ENCODE measurements at places on chromosomes 5 and 9.

DNA sequence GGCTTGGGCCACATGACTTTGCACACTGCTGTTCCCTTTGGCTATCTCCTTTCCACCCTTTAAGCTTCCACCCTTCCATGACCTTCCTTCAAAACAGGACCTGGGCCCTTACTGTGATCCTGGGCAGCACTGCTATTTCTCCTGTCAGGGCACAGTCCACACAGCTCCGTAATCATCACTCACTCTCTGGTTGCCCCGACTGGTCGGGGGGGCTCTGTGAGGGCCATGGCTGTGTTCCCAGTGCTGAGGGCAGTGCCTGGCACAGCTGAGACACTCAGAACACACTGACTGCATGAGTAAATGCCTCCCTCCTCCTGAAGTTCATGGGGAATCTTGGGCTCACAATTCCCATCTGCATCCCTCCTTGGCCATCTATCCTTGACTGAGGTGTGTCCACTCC lies 12.2 kb downstream of the TRAF1 start:
- DNase-seq, result no peak

DNA sequence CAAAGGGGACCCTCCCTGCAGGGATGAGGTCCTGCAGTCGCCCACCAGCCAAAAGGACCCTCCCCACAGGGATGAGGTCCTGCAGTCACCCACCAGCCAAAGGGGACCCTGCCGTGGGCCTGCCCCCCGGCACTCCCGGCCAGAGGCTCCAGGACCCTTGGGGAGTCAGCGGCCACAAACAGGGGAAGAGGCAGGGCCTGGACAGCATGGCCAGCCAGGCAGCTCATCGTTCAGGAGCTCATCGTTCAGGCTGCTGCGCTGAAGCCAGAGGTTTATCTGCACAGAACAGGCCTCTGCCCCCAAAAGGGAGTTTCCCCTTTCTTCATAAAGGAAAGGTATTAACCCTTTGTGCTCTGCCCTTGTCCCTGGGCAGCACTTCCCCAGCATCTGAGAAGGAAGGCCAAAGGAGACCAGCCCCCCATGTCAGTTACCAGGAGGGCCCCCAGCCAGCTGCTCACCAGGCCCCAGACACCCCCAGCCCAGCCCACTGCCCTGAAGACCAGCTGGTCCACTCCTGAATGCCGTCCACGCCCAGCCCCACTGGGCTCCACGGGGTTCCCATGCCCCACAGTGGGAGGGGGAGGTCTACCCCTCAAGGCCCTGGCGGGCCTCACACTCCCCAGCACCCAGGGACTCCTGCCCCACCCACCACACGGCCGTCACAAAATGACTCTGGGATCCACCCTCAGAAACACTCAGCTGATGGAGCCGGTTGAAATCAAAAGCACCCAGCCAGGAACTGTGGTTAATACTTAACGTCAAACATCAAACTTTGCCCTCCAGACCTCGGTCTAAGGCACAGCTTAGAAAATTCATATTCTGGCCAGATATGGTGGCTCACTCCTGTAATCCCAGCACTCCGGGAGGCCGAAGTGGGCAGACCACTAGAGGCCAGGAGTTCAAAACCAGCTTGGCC lies 6.3 kb downstream of the SLC12A7 start:
- DNase-seq, result peak; percentile 96

DNA sequence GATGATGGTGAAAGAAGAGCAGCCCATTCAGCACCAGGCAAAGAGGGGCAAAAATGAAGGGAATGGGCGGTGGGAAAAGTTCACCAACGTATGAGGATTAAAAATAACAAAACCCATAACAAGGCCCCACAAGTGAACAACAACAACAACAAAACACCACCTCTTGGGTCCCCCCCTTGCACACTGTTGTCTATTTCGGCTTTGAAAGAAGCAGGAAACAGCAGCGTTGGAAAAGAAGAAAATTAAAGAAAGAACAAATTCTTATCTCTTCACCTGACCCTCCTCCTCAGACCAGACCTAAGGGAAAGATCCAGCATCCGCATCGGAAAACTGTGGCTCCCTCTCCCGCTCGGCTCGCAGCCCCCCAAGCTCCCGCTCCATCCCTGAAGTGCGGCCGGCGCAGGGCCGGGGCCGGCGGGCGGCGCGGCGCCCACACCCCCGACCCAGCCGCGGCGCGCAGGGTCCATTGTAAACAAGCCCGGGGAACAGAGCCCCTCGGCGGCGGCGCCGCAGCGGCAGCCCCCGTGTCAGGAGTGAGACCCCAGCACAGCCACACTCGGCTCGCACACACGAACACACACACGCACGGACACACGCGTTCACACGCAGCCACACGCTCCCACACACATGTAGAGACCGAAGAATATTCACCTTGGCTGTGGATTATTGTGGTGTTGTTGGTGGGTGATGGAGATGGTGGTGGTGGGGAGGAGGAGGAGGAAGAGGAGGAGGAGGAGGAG lies 535 bp downstream of the RFX3 start:
- DNase-seq, result no peak

DNA sequence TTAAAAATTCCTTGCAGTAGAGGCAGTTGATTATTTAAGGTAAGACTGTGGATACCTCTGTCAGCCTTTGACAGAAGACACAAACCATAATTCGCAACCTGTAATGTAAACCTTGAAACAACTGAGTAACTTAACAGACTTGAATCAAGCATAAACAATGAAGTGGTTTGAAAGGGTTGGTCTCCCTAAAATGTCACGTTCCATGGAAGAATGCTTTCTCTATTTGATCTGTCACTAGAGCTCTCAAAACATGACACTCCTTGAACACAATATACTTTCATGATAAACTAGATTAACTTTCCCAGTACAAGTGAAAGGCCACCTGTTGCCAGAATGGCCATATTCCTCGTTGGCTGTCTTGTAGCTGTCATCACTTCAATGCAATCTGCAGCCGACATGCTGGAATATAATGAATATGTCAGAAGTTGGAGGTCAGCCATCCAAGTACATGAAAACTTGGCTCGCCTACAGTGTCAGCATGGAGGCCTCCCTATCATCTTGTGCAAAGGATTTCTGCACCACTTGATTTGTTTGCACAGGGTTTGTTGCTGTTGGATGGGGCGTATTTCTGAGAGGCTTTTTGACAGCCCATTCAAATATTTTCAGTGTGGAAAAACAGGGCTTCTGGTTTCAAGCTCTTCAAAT lies 228.0 kb downstream of the TLE4 start:
- DNase-seq, result no peak

- no peak for DNase-seq
Observed at GRCh38 chr5:163363389-163363788, 74.0 kb upstream of the CCNG1 start.

GRCh38 chr9:91736311-91736710 lies 213.7 kb downstream of the ROR2 start:
- no peak for DNase-seq

GRCh38 chr9:120877276-120878034 lies 467 bp upstream of the PHF19 start:
- DNase-seq, result peak; percentile 71

GRCh38 chr9:90966480-90967144 lies 165.0 kb downstream of the SYK start:
- DNase-seq, result no peak

DNA sequence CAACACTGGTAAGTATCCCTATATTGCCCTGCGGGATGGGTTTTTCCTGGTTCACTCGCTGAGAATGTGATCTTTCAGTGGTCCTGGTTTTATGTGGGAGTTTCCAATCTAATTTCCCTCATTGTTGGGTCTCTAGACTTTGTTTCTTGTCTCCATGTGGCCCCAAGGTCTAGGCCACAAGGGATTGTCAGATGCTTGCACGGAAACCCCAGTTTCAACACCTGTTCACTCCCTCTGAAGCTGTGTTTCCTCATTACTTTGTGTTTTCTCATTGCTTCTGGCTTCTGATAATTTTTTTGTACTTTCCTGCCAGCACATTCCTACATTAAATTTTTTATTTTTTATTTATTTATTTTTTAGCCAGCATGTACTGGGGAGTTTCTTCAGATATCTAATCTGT lies 191.5 kb downstream of the TTLL11 start:
- no peak for DNase-seq

GRCh38 chr5:8253376-8253775 lies 384.4 kb downstream of the MTRR start:
- no peak for DNase-seq

DNA sequence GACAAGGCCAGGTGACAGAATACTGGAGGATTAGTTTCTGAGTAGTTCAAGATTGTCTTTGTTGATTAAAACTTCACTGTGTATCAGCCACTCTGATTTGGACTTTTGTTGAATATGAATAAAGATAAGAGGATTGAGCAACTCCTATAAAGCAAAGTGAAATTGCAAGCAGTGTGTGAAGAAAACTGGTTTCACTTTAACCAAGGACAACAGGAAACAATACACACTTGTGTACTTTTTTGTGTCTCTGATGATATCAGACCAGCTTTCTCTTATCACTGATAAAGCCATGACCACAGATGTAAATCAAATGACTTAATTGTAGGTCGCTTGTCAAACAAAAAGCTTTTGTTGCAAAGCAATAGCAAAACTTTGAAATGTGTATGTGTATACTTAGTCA lies 268.6 kb downstream of the FER start:
- DNase-seq, result no peak

- DNase-seq, result no peak
Observed at GRCh38 chr5:169667896-169668674, 31.0 kb downstream of the DOCK2 start.

DNA sequence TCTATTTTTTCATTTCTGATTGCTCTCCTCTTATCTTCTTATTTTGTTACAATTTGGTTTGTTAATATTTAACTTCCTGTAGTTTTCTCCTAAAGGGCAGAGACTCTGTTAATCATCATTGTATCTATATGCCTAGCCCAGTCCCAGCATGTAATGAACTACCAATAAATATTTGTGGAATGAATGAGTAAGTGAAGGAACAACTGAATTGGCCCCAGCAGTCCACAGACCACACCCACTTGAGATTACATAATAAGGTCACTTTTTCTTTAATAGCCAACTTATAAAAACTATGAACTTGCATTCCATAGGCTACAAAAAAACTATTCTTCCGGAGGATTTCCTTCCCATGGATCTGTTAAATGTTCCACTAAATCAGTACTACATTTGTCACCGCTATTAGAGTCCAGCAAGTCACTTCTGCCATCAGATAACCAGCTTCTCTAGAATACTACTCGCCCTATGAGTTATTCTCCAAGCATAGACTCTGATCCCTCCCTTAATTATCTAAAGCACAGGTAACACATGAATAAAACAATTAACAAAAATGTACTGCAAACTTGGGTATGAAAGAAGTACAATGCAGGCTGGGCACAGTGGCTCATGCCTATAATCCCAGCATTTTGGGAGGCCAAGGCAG lies 27.5 kb upstream of the TNPO1 start:
- no peak for DNase-seq

- no peak for DNase-seq
Observed at GRCh38 chr5:16548115-16548514, 68.7 kb downstream of the RETREG1 start.

GRCh38 chr9:112863214-112863613 lies 27.5 kb downstream of the SLC46A2 start:
- no peak for DNase-seq

GRCh38 chr9:132645711-132646110 lies 24.1 kb downstream of the DDX31 start:
- DNase-seq, result no peak

DNA sequence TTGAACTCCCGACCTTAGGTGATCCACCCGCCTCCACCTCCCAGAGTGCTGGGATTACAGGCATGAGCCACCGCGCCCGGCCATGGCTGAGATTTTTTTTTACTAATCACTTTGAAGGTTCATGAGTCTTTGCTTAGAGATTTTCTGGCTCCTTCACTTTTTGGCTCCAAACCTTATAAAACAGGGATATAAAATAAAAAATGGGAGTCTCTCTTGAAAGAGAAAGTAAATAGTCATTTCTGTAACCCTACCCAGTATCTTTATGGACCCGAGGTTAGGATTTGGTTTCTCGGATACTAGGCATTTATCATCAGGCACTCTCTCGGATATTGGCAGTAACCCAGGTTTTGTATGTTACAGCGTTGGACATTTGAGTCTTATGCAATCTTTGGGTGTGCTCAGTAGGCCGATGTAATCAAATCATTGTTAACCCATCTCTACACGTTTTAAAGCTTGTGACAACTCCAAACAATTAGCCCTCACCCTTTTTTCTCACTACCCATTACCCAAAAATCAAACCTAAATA lies 25.3 kb downstream of the STXBP1 start:
- peak; percentile 48 for DNase-seq

- DNase-seq, result peak; percentile 74
Observed at GRCh38 chr9:131656356-131657036, 83.4 kb downstream of the RAPGEF1 start.

GRCh38 chr5:98540056-98540455 lies 233.4 kb upstream of the RGMB start:
- no peak for DNase-seq

DNA sequence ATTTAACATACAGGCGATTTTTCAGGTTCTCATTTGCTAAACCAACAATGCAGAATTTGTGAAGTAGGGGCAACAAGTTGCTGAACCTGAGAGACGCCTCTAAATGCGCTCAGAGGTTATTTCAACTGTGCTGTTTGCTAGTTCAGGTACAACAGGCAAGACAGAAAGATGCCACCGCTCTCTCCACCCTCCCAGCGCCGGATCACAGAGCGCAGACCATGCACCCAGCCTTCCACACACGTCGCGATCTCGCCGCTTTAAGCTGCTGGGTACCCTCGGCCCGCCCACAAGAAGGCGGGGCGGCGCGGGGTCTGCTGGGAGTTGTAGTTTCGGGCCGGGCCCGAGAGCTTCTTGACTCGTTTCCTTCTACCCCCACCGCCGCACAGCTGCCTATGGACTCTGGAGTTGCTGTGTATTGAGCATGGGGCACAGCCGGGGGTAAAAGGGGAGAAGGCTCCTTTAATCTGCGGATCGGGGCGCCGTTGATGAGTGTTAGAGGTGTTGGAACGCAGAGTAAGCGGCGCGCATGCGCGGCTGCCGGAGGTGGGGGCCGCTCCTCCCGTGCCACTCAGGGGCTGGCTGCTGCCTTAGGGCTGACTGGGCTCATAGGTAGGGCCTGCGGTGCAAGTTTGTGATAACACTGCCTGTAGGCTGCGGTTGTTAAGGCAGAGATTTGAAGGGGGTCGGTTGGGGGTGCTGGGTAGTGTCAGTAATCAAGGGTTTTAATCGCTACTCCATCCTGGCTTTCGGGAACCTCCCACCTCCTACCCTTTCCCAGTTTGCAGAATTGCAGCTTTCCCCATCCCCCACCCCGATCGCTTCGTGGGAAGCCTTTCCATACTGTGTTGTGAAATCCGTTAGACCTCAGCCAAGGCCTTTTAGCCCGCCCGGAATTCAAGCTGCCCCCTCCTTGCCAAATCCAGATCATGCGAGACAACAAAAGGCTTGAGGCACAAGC lies 40.3 kb upstream of the ABCA1 start:
- DNase-seq, result peak; percentile 88

DNA sequence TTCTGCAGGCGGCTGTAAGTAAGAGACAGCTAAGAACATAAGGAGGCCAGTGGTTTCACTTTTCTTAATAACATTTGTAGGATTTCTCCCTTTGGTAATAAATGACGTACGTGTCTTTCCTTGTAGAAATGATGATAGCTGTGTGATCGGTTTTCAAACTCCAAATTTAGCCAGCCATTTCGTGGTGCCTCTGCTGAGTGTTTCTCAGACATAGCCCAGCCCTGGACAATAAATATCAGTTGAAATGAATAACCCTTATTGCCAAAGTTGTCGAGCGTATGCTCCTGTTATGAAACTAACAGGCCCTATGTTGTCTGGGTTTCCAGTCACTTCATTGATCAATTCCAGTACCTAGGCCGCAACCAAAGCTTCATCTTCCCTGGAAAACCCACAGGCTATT lies 75.0 kb upstream of the MSX2 start:
- DNase-seq, result no peak

Measured in hematopoietic multipotent progenitor cell treated with erythropoietin and hydrocortisone succinate and interleukin-3 and kit ligand, for 8 days (in vitro differentiated cells).